Tibial nerve (tissue), 4 donors: ENCODE measurements at places on chromosomes 4 and X. TPM values are rescaled to one million over a fixed set of nuclear protein-coding genes. Genes with fewer than 3 reads are reported as not detected.

Gene EIF2S3
- total RNA-seq, result 77.2 TPM

GRCh38 chrX:323721-324628 is 5.4 kb upstream of the GTPBP6 start:
- no peak overlapping the region for H3K27ac ChIP-seq
- DNase-seq, result no peak
- H3K36me3 ChIP-seq, result no peaks in the 10 kb centered on the region
- peaks cover 10% of the 10 kb centered on the region for H3K27me3 ChIP-seq
- H3K4me3 ChIP-seq, result no peak overlapping the region

Gene GPR143
- total RNA-seq, result 0.21 TPM

DNA sequence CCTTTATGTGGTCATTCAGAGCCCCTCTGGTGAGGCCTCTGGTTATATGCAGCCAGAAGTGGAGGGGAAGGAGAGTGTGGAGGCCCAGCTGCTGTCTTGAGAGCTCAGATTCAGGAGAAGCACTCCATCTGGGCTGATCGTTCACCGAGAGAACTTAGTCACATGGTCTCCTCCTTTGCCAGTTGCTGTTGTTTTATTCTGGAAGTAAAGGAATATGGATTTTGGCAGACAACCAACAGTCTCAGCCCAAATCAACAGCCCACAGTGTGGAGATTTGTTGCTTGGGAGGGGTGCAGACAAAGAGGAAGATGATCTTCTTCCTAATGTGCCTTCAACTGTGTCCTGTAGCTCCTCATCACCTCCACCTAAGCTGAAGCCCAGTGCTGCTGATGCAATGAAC is 355.4 kb downstream of the ANK2 start:
- DNase-seq, result no peak
- no peaks in the 10 kb centered on the region for H3K4me1 ChIP-seq
- no peak overlapping the region for H3K27ac ChIP-seq
- no peaks in the 10 kb centered on the region for H3K27me3 ChIP-seq

DNA sequence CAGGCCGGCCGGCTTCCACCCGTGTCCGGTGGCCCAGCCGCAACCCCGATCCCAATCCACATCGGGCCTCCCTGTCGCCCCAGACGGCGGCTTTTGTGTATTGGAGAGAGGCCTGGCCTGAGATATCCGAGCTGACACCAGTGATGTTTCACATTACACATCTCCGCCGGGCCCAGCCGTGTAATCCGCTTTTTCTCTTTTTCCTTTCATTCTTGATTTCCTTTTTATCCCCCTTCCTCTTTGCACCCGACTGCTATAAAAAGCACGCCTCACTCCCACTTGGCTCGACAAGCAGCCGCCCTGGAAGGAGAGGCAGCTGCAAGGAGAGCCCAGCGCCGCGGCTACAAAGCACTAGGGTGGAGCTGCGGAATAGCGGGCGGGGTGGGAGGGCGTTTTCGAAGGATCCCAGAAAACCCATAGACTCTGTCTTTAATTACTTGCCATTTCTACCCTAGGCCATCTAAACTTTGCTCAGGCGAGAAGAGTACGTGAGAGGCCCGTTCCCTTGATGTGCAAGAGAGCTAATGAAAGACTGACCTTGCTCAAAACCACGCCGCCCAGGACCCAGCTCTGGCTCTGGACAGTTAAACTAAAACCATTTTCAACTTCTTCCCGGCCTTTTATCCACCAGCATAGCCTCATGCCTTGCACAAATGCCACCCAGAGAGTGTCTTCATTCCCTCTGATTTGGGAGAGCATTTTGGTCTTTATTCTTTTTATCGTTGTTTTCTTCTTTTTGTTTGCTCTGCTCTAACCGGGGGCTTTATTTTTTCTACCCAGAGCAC is 3.2 kb downstream of the PITX2 start:
- H3K36me3 ChIP-seq, result no peaks in the 10 kb centered on the region
- peaks cover 4% of the 10 kb centered on the region for H3K27me3 ChIP-seq
- no peak for DNase-seq
- no peak overlapping the region for H3K4me3 ChIP-seq

DNA sequence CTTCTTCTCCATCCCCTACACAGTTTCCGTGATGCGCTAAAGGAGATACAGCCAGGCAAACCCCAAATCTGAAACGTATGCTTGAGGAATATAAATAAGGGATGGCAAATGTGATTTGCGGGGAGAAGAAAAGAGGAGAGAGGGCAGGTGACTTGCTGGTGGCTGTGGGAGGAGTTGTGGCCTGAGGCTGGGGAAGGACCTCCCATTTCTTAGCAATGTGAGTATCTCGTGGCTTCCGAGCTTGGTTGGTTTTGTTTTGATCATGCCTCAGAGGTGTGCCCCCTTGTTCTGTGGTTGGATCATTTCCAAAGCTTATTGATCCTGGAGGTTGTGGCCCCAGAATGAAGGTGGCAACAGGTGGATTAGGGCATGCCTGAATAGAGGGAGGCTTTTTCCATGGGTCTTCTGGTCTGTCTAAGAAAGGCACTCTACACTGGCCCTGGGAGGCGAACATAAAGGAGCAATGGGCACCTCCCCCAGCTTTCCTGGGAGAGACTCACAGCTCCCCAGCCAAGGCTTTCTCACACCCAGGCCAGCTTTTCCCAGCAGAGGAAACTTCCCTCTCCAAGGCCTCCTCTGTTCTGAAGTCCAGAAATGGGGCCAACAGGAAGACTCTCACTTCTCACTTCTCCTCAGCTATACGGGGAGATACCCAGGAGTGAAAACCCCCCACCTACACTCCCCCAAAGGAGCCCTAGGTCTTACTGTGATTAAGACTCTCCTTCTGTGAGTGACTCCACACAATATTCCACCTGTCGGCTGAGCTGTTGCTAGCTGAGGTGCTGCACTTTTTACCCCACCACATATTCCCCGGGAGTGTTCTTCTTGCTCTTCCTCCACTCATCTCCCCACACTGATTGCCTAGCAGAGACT is 40.0 kb downstream of the C4orf51 start:
- no peak for DNase-seq
- no peak overlapping the region for H3K4me3 ChIP-seq
- H3K27ac ChIP-seq, result no peak overlapping the region
- no peaks in the 10 kb centered on the region for H3K27me3 ChIP-seq
- H3K4me1 ChIP-seq, result no peaks in the 10 kb centered on the region

- no peak for DNase-seq
- no peaks in the 10 kb centered on the region for H3K36me3 ChIP-seq
- no peak overlapping the region for H3K27ac ChIP-seq
- no peak overlapping the region for H3K4me3 ChIP-seq
- no peaks in the 10 kb centered on the region for H3K4me1 ChIP-seq
Observed at GRCh38 chrX:45485719-45486118, 285.0 kb upstream of the DIPK2B start.

GRCh38 chrX:111124418-111124817 is 28.4 kb downstream of the PAK3 start:
- H3K27me3 ChIP-seq, result no peaks in the 10 kb centered on the region
- H3K36me3 ChIP-seq, result no peaks in the 10 kb centered on the region
- H3K27ac ChIP-seq, result no peak overlapping the region
- no peak for DNase-seq

GRCh38 chr4:38667085-38667893 is 3.3 kb downstream of the KLF3 start:
- peak overlapping the region; percentile 92 for H3K27ac ChIP-seq
- H3K4me3 ChIP-seq, result peak overlapping the region; percentile 98
- DNase-seq, result peak; percentile 65
- H3K4me1 ChIP-seq, result peaks cover 4% of the 10 kb centered on the region
- no peaks in the 10 kb centered on the region for H3K36me3 ChIP-seq

- no peaks in the 10 kb centered on the region for H3K36me3 ChIP-seq
- H3K4me3 ChIP-seq, result no peak overlapping the region
- H3K27me3 ChIP-seq, result no peaks in the 10 kb centered on the region
- no peaks in the 10 kb centered on the region for H3K4me1 ChIP-seq
Observed at GRCh38 chr4:122539861-122540465, 80.9 kb downstream of the IL21 start.

DNA sequence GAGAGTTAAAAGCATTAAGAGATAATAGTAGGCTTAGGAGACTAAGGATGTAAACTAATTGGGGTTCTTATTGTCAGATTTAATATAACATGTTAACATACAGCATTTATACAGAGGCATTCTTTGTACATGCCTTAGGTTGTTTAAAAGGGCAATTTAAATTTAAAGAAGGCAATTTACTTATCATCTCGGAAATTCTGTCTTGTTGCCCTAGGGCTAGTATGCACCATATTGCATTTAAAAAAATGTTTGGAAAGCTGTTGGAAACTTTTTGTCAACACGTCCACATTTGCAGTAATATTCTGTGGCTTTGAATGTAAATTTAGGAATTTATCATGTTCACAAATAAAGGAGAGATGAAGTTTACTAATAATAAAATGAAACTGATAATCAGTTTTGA is 25.5 kb downstream of the GALNT7 start:
- no peaks in the 10 kb centered on the region for H3K27me3 ChIP-seq
- H3K4me1 ChIP-seq, result peaks cover 14% of the 10 kb centered on the region
- no peak for DNase-seq
- no peak overlapping the region for H3K4me3 ChIP-seq
- H3K36me3 ChIP-seq, result no peaks in the 10 kb centered on the region

Gene F8A1
- total RNA-seq, result 27.3 TPM

DNA sequence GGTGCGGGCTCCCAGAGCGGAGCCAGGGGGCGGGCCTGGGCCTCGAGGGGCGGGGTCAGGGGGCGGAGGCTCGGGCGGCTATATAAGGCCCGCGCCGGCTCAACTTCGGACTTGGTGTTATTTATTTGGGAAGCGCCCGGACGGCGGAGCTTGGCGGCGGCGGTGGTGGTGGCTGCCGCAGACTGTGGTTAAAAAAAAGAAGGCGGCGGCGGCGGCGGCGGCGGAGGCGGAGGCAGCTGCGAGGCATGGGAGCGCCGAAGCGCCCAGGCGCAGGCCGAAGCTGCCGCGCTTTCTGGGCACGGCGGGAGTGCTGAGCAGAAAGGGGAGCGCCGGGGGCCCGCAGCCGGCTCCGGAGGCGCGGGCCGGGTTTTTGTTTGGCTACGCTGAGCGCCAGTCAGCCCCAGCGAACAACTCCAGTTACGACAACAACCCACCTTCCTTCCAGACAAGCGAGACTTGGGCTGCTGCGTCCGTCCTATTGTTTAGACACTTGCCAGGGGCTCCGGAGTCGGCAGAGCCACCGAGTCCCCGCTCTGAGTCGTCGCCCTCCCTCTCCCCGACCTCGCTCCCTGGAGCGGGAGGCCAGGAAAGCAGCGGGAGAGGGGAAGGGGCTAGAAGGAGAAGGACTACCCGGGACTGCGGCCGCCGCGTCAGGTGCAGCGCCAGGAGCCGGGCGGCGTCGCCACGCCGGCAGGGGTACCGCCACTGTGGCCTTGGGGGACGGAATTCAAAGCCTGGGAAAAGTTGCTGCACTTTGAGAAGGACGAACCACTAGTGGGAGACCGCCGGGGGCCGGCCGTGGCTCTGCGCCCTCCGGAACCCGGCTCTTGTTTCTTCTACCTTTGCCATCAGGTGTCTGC is at the start of gene SLIT2:
TSS of gene SLIT2 (plus strand) at position 110 of the 860 bp plus-strand sequence. CDS start 1,911 bp downstream, outside the sequence.
- peaks cover 61% of the 10 kb centered on the region for H3K4me1 ChIP-seq
- peak within 1 kb of the TSS; percentile 84 for H3K27ac ChIP-seq
- no peaks in the 10 kb centered on the region for H3K36me3 ChIP-seq
- DNase-seq, result peak; percentile 83

GRCh38 chr4:139589336-139590018 is 33.5 kb upstream of the SETD7 start:
- H3K27me3 ChIP-seq, result no peaks in the 10 kb centered on the region
- H3K36me3 ChIP-seq, result no peaks in the 10 kb centered on the region
- no peak overlapping the region for H3K27ac ChIP-seq

Gene YIPF7
- not detected for total RNA-seq

Gene STATH
- total RNA-seq, result not detected

GRCh38 chr4:27239641-27240040 is 379.0 kb downstream of the STIM2 start:
- H3K27me3 ChIP-seq, result no peaks in the 10 kb centered on the region
- H3K4me1 ChIP-seq, result no peaks in the 10 kb centered on the region
- no peak overlapping the region for H3K4me3 ChIP-seq
- DNase-seq, result no peak

GRCh38 chr4:1328267-1329155 is 18.5 kb upstream of the UVSSA start:
- DNase-seq, result no peak
- peaks cover 17% of the 10 kb centered on the region for H3K4me1 ChIP-seq
- no peak overlapping the region for H3K4me3 ChIP-seq
- H3K27ac ChIP-seq, result no peak overlapping the region
- no peaks in the 10 kb centered on the region for H3K27me3 ChIP-seq
- no peaks in the 10 kb centered on the region for H3K36me3 ChIP-seq

GRCh38 chr4:36189511-36190226 is 54.6 kb downstream of the ARAP2 start:
- H3K27ac ChIP-seq, result no peak overlapping the region
- no peaks in the 10 kb centered on the region for H3K27me3 ChIP-seq
- H3K4me3 ChIP-seq, result no peak overlapping the region
- H3K4me1 ChIP-seq, result no peaks in the 10 kb centered on the region
- H3K36me3 ChIP-seq, result no peaks in the 10 kb centered on the region
- DNase-seq, result no peak

Gene CCKAR
- not detected for total RNA-seq

Gene TLR10
- total RNA-seq, result under 0.01 TPM

- H3K36me3 ChIP-seq, result peaks cover 44% of the 10 kb centered on the region
- H3K4me1 ChIP-seq, result no peaks in the 10 kb centered on the region
- DNase-seq, result no peak
- no peak overlapping the region for H3K27ac ChIP-seq
Observed at GRCh38 chr4:169133932-169134331, 123.9 kb upstream of the CBR4 start.

Gene FREM3
- not detected for total RNA-seq

Gene RAP2C
- 16.2 TPM for total RNA-seq

DNA sequence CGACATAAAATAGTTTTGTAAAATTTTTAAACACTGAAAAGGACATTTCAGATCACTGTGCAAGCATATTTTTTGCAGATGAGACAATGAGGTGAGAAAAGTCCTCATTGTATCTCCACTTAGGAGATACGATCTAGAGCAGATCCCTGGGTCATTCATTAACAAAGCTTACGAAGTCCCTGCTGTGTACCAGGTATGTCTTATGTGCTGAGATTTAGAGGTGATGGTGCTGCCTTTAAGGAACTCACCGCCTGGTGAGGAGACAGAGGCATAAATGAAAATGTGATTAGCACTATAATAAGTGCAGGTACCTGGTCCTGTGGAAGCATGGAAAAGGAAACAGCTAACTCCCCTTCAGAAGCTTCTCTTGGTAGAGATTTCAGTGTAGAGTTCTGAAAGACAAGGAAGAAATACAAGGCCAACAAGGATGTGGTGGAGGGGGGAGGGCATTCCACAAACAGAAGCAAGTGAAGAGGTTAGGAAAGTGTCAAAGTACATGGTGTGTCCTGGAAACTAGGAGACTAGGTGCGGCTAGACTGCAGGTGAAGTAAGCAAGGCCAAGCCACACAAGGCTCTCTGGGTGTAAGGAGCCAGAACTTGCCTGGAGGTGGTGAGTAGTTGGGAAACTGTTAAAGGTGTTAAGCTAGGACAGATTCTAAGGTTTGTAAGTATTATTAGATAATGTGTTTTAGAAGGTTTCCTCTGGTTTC is 1.5 kb upstream of the NDNF start:
- DNase-seq, result no peak
- no peaks in the 10 kb centered on the region for H3K36me3 ChIP-seq
- no peak overlapping the region for H3K27ac ChIP-seq
- no peak overlapping the region for H3K4me3 ChIP-seq
- peaks cover 6% of the 10 kb centered on the region for H3K4me1 ChIP-seq

Gene G3BP2
- total RNA-seq, result 70.1 TPM
